BJ (cell line): ENCODE measurements at places on chromosomes 12 and 14.

DNA sequence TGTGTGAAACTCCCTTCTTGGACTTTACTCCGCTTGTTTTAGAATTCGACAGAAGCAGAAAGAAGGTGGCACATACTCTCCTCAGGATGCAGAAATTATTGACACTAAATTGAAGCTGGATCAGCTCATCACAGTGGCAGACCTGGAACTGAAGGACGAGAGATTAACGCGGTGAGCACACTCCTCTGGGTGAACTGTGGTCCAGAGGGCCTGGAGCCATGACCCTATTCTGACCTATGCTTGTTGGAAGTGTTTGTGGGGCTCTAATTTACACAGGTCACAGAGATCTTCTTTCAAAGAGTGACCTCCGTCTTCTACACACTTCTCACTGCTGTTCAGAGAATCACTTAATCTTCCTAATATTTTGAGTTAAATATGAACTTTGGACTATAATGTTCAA, 72.5 kb upstream of the MYF6 start:
- DNase-seq, result no peak

DNA sequence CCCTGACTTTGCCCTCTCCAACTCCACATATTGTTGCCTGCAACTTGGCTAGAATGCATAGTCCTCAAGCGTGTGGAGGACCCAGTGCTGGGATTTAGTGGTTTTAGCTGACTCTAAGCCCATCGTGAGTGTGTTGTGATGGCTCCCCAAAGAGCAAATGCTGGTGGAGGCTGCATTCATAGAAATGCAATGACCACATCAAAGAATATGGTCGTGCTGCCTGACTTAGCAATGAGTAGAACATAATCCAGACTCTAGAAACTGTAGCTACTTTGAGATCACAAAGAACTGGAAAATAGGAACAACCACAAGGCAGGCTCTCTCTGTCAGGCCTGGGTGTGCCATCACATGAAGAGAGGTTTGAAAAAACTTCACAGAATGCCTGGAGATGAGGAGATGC, 1.3 kb downstream of the DYRK4 start:
- DNase-seq, result no peak

GRCh38 chr14:53545217-53545616, 392.1 kb upstream of the DDHD1 start:
- no peak for DNase-seq

GRCh38 chr12:108399514-108399913, 60.4 kb upstream of the CMKLR1 start:
- DNase-seq, result no peak

- no peak for DNase-seq
Measured at GRCh38 chr12:175250-175649, 38.7 kb downstream of the SLC6A12 start.

DNA sequence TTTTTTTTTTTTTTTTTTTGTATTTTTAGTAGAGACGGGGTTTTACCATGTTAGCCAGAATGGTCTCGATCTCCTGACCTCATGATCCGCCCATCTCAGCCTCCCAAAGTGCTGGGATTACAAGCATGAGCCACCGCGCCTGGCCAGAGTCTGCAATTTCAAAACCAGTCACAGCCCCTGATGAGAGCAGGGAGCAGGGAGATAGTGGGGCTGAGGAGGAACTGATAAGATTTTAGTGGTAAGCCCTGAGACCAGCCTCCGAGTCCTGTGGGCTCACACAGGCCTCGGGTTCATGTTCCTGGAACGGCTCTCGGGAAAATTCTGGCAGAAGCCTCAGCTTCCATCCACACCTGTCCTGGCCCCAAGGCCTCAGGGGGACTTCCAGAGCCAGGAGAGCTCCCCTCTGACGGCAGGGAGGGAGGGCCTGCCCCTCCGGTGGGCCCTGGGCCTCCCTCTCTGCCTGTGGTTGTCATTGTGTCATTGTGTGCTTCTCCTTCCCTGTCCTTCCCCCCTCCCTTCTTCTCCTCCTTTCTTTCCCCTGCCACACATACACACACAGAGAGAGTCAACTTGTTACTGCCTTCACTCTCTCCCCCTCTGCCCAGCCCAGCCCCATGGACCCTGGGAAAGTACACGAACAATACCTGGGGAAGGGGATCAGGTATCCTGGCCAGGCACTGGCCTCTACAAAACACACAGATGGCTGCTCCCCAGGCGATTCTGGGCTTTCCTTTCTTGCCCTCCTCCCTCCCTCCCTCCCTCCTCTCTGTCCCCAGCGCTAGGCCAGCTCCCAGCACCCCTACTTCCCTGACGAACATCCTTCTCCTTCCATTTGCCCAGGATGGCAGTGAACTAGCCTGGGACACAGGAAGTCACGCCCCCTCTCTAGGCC, 294.1 kb downstream of the DPF3 start:
- DNase-seq, result no peak

DNA sequence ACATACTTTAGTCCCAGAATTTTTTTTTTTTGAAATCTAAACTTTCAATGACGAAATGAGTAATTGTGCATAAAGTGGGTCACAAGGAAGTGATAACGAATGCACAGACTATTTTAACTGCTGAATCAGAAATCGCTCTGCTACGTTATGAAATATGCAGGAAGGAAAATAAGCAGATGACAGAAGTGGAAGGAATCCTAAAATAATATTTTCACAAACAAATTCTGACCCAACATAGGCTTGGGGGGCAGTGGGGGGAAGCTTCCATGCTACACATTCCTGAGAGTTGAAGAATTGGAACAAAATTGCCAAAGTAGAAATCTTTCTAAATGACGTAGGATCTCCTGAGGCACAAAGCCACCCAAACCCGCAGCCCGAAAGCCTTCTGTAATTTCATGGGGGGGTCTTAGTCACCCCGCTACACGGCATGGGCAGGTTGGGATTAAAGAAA, 89.6 kb downstream of the ARF6 start:
- DNase-seq, result no peak

DNA sequence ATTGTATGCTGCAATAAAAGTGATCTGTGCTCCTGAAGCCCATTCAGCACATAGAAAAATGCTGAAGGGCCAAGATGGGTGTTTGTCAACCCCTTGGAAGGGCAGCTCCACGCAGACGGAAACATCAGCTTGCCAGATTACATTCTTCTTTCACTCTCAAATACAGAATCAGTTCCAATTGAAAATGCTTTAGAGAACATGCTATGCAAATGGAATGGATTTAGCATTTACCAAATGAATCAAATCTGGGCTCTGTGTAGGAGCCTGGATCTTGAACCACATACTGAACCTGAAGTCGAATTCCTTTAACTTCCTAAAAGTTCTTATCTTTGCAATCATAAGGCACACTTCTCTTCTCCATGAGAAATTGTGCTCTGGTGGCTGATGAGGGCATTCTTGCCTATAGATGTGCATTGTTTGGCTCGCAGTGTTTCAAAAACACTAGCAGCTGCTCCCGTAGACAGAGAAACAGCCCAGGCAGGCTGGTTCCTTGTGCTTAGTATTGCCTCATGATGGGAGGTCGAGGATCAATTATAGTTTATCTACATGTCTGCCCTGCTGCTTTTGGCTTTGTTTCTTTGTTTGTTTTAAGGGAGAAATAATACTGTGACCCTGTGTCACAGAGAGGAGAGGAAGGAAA, 489.8 kb upstream of the FLRT2 start:
- no peak for DNase-seq

- no peak for DNase-seq
Measured at GRCh38 chr12:123363740-123364531, 711 bp downstream of the SBNO1 start.

GRCh38 chr14:101216366-101217079, 313.0 kb upstream of the RTL1 start:
- DNase-seq, result no peak

DNA sequence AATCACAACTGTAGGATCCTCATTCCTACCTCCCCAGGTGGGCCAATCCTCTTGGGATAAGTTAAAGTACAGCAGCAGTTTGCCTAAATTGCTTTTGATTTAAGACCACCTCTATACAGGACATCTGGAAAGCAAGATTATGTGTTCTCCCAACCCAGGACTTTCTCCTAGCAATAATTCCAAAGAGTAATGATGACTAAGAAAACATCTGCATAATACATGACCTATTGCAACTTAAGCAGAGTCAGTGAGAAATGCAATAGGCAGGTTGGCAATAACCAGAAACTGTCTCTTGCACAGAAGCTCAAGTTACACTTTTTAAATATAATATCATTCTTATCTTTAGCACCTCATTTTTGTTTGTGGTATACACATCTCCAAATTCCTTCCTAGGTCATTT, 275.4 kb downstream of the TRHDE start:
- DNase-seq, result peak; percentile 10

DNA sequence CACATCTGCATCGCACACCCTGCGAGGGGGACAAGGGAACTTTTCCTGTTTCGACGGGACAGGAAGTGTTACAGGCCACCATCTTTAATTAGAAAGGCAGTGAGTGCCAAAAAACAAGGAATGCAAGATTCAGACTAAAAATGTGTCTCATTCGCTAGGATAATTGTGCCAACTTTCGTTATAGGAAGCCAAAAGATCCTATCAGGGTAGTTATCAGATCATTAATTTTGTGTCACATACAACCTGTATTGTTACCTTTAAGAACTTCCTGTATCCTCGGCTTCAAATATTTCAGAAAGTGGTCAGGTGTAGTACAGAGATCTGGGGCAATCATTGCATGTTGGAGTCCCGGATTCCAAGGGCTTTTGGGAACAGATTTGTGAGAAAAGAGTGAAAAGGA, 19.2 kb upstream of the MGP start:
- DNase-seq, result no peak

DNA sequence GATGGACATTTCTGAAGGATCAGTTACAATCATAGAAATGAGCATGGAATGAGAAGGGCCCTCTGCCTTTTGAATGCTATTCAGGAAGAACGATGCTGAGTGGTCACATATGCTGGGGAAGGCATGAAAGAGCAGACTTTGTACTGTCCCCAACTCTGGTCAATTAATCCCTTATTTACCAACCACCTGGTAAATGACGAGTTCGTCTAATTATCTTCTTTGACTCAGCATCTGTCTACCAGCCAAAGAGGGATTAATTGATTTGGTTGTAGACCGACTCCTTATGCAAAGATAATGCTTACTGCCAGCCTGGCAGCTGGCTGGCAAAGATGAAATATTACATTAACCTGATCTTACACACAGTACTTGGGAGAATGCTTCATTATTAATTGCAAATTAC, 152.2 kb downstream of the CHST11 start:
- no peak for DNase-seq

DNA sequence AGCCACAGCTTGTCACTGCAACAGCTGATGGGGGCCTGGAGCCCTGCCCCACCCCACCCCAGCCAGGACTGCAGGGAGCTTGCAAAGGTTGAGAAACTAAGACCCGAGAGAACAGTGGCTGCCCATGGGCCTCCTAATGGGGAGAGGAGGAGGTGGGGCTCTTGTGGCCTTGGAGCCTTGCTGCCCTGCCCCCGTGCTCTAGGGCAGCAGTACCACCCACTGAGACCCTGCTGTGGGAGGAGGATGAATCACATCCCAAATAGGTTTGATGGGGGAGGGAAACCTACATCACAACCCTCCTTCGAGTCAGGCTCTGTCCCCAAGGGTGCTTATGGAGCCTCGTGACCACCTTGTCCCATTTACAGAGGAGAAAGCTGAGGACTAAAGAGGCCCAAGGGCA, 15.9 kb downstream of the HHIPL1 start:
- no peak for DNase-seq

GRCh38 chr14:101252443-101253214, 308.7 kb upstream of the DIO3 start:
- no peak for DNase-seq

- DNase-seq, result no peak
Measured at GRCh38 chr14:47720281-47720680, 44.9 kb upstream of the MDGA2 start.

- DNase-seq, result no peak
Measured at GRCh38 chr12:53726341-53726740, 911 bp downstream of the CALCOCO1 start.

- DNase-seq, result no peak
Measured at GRCh38 chr12:75959060-75959459, 72.5 kb downstream of the PHLDA1 start.

GRCh38 chr12:128657378-128657777, 166.4 kb downstream of the SLC15A4 start:
- no peak for DNase-seq

- no peak for DNase-seq
Measured at GRCh38 chr12:42010715-42011114, 134.0 kb downstream of the GXYLT1 start.

DNA sequence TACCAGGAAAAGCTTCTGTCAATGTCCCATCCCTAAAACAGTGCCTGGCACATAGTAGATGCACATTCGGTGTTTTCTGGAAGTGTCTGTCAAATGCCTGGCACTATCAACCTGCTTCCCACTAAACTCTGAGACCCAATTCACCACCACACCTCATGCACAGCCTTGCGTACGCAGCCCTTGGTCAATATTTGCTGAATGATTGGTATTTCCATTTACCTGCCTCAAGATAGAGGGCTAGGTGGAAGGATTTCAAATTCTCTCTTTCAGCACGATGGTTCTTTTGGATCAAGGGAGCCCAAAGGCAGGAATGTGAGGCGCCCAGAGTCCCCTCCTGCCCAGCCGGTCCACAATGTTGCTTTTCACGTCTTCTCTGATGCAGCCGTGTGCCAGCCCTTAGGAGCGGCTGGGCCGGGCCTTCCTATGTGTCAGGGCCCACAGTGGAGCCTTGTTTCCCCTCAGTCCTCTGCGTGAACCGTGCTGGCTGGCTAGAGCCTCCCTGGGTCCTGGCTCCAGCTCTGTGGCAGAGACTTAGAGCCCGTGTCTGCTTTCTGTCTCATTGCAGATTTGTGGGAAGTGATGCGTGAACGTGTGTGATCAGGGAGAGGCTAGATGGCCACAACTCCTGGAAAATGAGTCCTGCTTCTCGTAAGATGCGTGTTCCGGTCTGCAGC, 99.9 kb upstream of the RFLNA start:
- DNase-seq, result no peak

DNA sequence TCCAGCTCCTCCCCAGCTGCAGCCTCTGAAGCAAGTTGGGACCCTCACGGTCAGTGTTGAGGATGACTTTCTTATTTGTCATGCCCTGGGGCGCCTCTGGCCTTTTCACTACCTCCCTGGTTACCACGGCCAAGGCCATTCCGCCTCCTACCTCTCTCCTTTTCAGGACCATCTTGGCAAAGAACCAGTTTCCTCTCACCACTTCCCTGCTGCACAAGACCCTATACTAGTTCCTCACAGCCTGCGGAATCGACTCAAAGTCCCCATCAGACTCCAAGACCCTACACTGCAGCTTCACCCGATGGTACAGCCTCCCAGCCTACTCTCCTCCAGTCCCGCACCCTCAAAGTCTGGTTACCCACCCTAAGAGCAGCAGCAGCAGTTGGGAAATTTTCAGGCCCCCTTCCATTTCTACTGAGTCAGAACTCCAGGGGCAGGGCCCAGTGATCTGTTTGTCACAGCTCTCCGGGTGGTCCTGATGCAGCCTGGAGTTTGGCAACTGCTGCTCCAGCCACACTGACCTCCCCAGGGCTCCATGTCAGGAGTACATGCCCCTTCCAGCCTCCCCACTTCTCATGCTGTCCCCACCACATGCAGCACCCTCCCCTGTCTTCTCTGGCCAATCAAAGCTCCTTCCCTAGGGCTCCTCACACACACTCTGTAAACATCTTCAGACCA, 5.4 kb downstream of the VWF start:
- no peak for DNase-seq

GRCh38 chr12:13223179-13223804, 26.8 kb downstream of the EMP1 start:
- DNase-seq, result peak; percentile 86
